Activated T-helper 2 cell treated with anti-CD3 and anti-CD28 coated beads, Interferon-gamma antibody, Interleukin-2, Interleukin-4, amounts not matched to agents 10 μg/mL and 5 μg/mL and 100 μg/mL, durations not matched to agents 14 hours and 24 hours and 36 hours (primary cell): ENCODE measurements at places on chromosomes 11 and 22.

DNA sequence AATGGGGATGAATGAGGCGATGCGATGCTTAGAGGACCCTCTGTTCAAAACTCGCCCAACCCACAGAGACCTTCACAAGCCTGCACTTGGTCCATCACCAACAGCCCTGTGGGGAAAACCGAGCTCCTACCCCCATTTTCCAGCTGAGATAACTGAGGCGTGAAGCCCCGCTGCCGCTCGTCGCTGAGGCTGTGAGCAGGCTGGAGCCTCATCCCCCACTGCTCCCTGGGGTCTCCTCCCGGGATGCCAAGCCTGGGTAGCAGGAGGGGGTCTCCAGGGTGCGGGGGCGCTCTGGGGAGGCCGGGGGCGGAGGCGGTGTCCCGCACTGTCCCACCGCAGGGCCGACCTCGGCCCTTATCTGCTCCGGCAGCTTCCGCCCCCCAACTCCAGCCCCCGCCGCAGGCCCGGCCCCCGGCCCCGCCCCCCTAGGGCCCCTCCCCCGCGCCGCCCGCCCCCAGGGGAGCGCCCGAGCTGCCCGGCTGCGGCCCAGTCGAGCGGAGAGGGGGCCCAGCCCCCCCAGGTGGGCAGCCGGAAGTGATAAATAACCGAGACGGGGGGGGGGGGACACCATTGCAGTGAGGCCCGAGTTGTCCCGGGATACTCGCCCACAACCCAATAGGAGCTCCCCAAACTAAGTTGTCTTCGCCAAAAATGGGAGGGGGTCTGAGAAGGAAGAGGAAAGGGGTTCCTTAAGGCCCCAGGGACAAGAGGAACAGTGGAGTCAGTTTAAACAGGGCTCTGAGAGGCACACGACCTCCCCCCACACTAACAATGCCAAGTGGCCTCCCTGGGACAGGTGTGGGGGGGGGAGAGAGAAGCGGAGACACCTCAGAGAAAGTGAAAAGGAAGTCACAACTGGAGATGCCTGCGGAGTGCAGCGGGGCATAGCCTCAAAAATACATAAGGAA is 8.3 kb upstream of the SLC39A13 start:
- DNase-seq = no peak

DNA sequence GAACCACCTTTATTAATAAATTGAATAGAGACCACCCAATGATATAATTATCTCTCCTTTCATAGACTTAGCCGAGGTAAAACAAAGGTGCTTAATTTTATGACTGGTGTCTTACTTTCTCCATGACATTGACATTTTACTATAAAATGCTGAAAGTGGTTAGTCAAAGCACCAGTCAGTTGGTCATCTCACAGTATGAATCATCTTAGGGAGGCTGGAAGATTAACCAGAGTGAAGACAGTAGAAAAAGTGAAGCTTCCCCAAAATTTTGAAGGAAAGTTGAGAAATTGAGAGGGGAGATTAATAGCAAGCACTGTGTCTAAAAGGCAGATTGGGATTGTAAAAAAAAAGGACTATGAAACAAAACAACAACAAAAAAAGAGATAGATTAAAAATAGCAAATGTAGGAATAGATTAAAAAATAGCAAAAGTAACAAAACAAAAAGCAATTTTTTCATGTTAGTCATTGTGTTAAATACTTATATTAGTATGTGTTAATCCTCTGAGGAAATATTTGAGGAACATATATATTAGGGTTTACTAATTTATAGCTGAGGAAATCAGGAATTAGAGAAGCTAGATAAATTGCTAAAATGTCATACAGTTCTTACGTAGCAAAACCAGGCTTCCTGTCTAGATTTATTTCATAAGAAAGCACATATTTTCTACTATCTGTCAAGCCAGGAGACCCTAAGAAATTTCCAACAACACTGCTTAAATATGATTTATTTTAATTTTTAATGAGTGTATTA is 557.3 kb upstream of the ANO5 start:
- DNase-seq = no peak

DNA sequence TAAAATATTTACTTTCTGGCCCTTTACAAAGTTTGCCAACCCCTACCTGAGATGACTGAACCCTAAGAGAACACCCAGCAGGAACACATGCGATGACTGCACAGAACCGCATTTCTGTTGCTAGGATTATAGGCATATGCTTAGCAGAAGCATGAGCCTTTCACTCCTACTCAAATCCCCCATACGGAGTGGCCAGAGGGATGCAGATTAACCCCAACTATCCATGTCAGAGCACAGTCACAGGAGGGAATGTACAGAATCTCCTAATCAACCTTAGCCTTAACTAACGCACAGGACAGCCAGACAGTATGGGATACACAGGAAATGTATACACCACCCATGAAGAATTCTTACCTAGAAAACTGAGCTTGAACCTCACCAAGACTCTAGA is 6.2 kb downstream of the HPS4 start:
- no peak for DNase-seq

GRCh38 chr11:68039526-68040086 is 781 bp downstream of the TCIRG1 start:
- no peak for DNase-seq

- no peak for DNase-seq
Observed at GRCh38 chr11:26931248-26931631, 62.7 kb upstream of the FIBIN start.
